ENCODE measurements at places on chromosomes 2 and 18. TPM values are rescaled to one million over a fixed set of nuclear protein-coding genes. Genes with fewer than 3 reads are reported as not detected.

DNA sequence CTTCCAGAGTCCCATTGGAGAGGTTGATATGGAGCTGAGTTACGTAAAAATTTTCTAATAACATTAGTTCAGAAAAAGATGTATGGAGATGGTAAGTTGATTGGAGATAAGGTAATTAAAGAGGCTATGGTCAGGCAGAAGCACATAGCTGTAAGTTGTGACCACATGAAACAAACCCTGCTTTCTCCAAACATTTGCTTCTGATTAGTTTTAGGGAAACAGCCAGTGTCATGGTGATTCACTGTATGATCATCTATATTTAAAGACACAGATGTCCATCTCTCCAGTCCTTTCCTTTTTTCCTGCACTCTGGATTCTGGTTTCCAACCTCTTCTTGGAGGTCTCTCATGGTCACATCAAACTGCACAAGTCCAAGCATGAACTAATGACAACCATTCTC lies 1550.8 kb upstream of the PIK3C3 start:
- DNase-seq = no peak

GRCh38 chr18:23951206-23951605 lies 63.3 kb upstream of the TTC39C start:
- DNase-seq = no peak

Gene TSPYL6
- total RNA-seq = not detected

- no peak for DNase-seq
These were observed 57.1 kb upstream of the TWIST2 start for GRCh38 chr2:238790833-238791230.

DNA sequence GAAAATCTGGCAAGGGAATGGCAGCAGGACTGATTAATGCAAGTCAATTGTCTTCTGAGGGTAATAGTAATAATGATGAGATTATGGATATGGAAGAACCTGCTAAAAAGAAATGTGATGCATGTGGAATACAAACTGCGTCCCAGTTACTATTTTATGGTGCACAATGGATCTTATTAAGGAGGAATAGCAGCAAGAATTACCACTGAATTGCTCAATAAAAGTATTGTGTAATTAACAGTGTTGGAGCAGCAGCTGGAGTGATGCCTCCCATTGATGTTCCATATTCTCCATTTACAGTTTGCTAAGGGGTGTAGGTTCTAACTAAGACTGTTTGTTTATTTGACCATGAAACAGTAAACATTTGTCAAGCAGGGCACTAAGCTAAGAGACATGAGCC lies 167.9 kb downstream of the HRH4 start:
- no peak for DNase-seq

All from MG63 (cell line).